G401 (cell line): ENCODE measurements at places on chromosomes 13 and 19.

GRCh38 chr19:28400953-28401671, 811.8 kb downstream of the UQCRFS1 start:
- no peak for DNase-seq

- no peak for DNase-seq
These were observed 23.0 kb upstream of the IRS2 start for GRCh38 chr13:109809216-109809932.

GRCh38 chr13:33275916-33276315, 9.6 kb downstream of the STARD13 start:
- no peak for DNase-seq

GRCh38 chr13:101751488-101751887, 299.0 kb downstream of the ITGBL1 start:
- DNase-seq = no peak

- no peak for DNase-seq
These were observed 65.6 kb downstream of the WASF3 start for GRCh38 chr13:26623125-26623524.

DNA sequence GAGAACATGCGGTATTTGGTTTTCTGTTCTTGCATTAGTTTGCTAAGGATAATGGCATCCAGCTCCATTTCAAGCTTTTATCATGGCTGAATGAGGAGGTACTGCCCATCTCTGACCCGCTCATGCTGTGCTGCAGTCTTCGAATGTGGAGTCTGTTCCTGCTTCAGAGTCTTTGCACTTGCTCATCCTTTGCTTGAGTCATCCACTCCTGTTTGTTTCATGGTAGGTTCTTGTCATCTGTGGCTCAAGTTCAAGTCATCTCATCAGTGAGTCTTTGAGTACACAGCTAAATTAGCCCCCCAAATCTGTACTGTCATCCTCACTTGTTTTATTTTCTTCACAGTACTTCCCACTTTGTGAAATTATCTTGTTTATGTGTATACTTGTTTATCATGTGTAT, 5.4 kb downstream of the UCHL3 start:
- no peak for DNase-seq
